LNCaP clone FGC (cell line): ENCODE measurements at places on chromosomes 5 and 9.

GRCh38 chr5:68258531-68258930 lies 43.0 kb downstream of the PIK3R1 start:
- no peak for DNase-seq

GRCh38 chr9:89260525-89260924 lies 50.5 kb upstream of the CKS2 start:
- no peak for DNase-seq

DNA sequence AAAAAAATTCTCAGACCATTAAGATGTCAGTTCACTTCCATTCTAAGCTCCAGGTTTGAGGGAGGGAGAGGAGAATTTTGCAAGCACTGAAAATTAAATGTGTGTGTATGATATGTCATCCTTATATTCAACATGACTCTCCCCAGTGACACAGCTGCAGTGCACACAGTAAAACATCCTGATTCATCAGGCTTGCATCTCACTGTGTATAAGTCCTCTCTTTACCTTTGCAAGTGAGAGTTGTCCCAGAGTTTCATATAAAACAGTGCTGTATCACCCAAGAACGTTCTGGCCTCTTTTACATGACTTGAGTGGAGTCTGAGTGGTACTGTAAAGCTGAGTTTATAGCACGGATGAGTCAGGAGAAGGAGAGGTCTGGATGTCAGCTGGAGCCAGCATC lies 50.0 kb downstream of the DMRT2 start:
- no peak for DNase-seq

DNA sequence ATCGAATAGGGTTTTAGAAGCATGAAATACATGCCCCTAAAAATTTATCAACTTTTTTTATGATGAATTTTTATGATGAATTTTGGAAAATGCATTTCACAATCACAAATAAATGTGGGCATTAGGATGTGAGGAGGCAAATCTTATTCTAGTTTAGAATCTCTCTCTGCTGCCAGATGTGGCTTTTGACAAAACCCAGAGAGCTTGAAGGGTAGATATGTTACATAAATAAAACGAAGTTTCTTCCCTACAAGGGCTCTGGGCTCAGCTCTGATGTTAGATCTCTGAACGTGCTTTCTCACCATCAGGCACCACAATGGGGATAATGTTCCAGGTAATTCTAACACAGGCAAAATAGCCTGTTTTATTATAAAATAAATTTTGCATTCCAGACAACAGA lies 102.3 kb upstream of the ADAMTSL1 start:
- DNase-seq: no peak

DNA sequence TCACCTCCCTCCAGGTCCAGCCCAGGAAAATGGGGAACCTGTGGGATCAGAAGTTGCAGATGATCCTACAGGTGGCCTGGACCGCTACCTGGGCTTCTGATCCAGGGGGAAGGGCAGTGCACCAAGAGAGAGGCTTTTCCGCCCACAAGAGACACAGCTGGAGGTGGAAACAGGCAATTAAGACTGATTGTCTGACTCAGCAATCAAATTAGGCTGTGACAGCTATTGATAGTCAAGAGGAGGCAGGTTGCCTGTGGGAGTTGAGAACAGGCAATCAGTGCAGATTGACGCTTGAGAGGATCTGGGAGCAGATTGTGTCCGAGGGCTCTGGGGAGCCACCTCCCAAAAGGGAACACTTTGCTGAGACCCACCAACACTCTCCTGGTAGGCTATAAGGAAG lies 71.1 kb upstream of the SLC44A1 start:
- DNase-seq: no peak

DNA sequence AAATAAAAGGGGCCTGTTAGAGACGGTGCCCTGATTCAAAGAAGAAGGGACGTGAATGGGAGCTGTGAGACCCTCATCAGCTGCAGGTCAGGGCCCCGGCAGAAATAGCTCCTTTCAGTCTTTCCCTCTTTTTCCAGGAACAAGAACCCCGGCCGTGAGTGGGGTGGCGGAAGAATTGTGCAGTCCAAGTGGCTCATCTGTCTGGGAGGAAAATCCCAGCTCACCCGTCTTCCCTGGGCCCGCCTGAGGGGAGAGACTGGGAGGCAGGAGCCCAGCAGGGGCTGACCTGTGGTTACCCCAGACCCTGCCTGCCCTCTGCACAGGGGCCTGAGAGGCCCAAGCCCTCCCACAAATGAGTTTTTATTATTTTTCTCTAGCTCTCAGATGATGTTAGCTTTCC lies 24.8 kb upstream of the CSF1R start:
- no peak for DNase-seq

DNA sequence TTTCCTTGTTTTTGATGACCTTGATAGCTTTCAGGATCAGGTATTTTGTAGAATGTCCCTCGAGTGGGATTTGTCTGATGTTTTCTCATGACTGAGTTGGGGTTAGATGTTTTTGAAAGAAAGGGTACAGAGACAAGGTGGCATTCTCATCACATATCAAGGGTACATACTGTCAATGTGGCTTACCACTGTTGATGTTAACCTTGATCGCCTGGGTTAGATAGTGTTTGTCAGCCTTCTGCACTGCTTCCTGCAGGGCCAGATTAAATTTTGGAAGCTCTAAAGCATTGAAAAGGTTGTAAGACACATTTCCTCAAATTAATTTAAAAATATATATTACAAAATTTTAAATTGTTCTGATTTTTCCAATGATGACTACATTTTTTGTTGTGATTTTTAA lies 287.4 kb upstream of the ACTBL2 start:
- DNase-seq: no peak

- DNase-seq: no peak
These were observed 877 bp downstream of the SH3GLB2 start for GRCh38 chr9:129027224-129027684.

DNA sequence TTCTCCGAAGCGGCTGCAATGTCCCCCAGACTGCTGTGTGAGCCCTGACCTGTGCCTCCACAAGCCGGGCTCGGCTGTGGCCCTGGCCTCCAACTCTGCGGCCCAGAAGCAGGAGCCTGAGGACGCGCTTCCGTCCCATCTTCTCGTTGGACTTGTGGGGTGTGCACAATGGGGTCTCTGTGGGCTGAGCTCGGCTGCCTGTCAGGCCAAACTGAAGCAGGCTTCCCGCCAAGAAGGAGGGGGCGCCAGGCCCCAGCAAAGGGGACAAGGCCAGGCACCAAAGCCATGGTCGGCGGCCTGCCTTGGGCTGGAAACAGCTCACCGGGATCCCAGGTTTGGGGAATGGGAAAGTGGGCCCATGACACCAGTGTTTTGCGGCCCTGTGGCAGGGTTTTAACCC lies 4.1 kb downstream of the NOTCH1 start:
- no peak for DNase-seq

DNA sequence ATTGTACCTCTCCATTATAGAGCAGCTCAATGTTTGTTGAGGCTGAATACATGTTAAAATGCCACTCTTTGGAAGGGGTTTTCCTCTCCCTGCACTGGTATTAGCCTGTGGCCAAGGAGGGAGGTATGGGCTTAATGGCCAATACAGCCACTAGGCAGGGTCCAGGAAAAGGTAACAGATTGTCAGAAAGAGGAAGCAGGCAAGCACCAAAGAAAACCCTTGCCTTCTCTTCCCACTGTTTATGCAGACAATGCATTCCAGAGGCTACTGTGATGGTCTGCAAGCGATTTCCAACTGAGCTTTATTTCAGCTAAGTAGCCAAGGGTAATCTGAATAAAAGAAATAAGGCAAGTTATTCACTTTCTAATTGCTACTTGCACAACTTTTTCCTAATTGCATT lies 95.3 kb upstream of the SLC27A6 start:
- no peak for DNase-seq

- DNase-seq: no peak
These were observed 9.9 kb downstream of the REEP2 start for GRCh38 chr5:138448481-138449398.

DNA sequence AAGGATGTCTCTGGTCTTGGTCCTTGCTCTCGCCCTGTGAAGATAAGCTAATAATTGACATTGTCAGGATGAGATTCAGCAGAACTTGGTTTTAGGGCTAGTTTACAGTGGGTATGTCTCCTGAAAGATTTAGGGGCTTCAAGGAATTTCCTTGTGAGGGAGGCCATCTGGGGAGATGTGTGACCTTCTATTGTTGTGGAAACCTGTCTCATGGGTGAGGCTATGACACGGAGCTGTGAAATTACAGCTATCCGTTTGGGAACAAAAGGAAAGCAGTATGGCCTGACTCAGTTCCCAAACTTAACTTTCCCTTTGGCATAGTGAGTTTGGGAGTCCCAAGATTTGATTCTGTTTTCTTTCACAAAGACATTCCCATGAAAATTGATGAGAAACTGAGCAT lies 142.0 kb downstream of the PARP8 start:
- no peak for DNase-seq

DNA sequence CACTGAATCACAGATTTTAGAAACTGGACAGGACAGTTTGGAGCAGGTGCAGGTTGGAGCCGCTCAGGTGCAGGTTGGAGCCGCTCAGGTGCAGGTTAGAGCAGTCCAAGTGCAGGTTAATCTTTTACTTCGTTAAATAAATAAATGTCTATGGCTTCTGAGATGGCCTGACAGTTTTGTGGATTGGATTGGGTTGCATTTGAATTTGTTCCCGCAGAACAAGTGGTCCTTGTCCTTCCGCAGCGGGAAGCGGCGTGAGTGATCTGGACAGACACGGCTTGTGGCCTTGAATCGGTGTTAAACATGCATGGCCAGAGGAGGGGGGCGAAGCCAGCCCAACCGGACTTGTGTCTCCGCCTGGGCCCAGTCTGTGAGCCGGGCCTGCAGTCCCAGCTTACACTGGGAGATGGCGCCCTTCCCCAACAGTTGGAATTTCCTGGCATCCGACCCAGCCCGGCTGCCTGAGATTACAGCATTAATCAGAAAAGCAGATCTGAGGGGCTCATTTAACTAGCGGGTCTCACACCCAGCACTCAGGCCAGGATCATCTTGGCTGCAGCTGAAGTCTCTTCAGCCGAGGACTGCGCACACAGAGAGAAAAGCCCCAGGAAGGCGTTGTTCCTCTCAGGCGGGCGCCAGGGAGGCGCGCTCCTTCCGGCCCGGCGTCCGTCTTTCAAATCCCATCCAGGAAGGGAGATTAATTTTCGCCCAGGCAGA lies 1.5 kb upstream of the OLFM1 start:
- DNase-seq: peak; percentile 22

DNA sequence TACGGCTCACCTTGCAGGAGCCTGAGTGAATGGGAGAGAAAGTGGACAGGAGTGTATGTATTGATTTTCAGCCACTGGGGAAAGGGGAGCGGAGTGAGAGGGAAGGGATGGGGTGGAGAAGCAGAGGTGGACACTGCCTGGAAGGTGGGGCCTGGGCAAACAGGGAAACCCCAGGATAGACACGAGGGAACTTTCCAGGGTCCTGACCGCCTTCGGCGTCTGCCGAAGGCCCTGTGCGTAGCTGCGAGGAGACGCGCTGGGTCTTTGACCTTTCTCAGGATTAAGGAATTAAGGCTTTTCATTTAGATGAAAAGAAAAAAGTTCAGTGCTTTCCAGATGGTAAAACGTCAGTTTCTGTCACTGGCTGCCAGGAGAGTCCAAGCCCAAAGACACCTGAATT lies 134.6 kb upstream of the RAPGEF1 start:
- no peak for DNase-seq

GRCh38 chr9:110748251-110748893 lies 79.8 kb downstream of the MUSK start:
- no peak for DNase-seq

- DNase-seq: peak; percentile 13
These were observed 12.2 kb downstream of the BHMT2 start for GRCh38 chr5:79081779-79082178.

GRCh38 chr5:109316634-109317033 lies 93.1 kb downstream of the PJA2 start:
- no peak for DNase-seq

DNA sequence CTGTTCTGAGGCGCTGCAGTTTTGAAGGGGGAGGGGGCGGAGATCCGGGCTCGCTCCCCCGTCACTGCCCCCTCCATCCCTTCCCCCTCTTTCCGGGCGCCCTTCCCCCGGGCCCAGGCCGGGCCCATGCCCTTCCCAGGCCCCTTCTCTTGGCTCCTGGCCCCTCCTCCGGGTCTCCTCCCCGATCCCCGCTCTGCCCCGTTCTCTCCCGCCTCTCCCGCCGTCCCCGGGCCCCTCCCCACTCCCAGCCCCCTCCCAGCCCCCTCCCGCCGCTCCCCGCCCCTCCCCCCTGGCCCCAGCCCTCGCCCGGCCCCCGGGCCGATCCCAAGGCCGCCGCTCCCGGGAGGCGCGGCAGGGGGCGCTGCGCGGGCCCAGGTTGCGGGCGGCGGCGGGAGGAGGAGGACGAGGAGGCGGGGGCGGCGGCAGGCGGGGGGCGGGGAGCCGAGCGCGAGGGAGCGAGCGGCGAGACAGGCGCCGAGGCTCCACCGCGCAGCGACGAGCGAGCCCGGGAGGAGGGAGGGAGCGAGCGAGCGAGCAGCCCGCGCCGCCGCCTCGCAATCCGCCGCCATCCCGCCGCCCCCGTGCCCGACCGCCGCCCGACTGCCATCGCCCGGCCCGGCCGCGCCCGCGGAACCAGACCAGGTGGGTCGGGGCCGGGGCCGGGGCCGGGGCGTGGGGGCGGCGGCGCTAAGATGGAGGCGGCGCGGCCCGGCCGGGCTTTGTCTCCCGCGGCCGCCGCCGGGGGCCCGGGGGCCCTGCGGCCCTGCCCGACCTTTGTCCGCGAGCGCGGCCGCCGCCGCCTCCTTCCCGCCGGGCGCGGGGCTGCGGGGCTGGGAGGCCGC lies at the start of gene PRRC2B:
Gene PRRC2B (plus strand): TSS at position 465 of the 842 bp plus-strand sequence. CDS start 36,059 bp downstream, outside the sequence.
- no peak for DNase-seq

- no peak for DNase-seq
These were observed 369.5 kb downstream of the TAF11L14 start for GRCh38 chr5:18003784-18004183.

DNA sequence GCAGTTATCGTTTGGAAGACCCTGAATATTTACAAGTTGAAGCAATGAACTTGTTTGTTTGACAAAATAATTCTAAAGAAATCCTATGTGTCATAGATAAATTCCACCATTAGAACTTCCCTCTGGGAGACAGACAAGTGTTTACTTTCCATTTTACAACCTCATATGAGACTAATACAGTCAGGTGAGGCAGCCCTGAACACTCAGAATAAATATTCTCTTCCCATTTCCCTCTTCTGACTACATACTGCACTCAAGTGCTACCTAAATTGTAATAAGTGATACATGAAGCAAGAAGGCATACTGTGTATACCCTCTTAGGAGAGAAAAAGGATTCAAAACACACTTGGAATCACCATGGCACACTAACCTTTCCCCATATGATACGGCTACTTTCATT lies 6.8 kb downstream of the RASEF start:
- no peak for DNase-seq

- DNase-seq: no peak
These were observed 118.2 kb downstream of the CDH12 start for GRCh38 chr5:22734907-22735306.

DNA sequence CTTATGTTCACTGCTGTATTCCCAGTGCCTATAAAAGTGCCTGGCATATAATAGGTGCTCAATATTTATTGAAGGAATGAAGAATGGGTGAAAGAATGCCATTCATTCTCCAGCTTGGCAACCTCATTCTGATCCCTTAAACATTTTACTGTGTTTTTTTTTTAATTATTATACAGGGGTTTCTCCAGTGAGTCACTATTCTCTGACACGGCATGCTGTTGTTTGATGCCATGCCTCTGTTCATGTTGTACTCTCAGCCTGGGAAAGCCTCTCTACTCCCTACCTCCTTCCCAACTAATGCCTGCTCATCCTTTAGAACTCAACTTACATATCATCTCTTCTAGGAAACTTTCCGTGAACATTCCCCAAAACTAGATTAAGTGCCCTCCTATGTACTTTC lies 70.2 kb upstream of the PHF24 start:
- no peak for DNase-seq
